SK-MEL-5 (cell line): ENCODE measurements at places on chromosomes 7 and 10.

GRCh38 chr10:71746344-71747037, 26.8 kb downstream of the VSIR start:
- no peak for DNase-seq

DNA sequence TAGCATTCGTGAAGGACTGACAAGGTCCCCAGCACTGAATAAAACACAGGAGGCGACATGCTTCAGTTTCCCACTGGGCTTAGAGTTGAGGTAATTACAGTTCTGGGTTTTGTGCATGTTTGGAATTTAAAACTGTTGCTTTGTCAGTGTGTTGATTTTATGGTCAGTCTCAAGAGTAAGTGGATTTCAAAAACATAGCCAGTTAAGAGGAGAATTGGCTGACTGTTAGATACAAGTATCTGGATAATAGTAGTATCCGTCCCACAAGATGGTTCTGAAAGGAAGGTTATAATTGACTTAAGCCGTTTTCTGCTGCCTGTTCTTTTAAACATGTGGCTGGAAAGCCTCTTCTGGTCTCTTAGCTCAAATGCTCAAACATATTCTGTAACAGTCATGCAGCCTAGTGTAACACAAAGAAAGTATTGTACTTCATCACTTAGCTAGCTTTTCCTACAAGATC, 170.9 kb downstream of the POLR1F start:
- DNase-seq = peak; percentile 81

- no peak for DNase-seq
Measured at GRCh38 chr7:123367031-123367430, 167.3 kb upstream of the SLC13A1 start.

- DNase-seq = no peak
Measured at GRCh38 chr7:71826141-71826540, 586.0 kb downstream of the CALN1 start.

DNA sequence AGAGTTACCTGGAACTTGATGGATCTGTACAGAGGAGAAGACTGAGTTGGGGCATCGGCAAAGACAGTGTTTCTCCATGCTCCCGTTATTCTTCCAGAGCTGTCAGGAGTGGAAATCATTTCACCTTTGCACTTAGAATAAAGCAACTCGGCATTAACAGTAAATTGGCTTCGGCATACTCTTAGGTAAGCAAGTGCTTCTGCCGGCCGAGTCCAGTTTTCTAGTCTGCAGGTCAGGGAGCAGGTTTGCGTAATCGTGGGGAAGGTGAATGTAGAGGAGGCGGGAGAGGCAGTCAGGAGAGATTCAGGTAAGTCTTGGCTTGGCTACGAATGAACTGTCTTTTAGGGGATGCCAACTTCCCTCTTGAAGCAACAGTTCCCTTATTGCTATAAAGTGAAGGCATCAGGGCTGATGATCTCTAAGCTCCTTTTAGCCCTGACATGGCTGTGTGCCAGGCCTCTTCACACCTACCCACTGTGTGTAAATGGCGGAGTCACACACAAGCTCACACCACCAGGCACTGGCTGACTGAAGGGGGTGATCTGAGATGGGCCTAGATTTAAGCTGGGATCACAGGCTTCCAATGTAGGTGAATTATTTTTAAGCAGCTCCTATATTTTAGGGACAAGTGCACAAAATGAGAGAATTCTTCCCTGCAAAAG, 127.1 kb downstream of the GATA3 start:
- DNase-seq = no peak

DNA sequence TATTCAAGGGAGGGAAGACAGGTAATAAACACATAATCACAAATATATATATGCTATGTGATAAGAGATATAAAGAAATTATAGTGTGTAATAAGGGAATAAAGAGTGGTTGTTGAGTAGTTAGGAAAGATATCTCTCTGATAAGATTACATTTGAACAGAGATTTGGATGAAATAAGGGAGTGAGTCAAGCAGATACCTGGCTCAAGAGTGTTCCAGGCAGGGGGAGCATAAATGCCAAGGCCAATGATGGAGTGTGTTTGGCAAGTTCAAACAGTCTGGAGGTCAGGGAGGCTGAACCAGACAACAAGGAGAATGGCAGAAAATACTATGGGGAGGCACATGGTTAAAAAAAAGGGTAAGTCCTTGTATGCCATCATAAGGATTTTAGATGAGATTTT, 4.8 kb upstream of the GNAI1 start:
- no peak for DNase-seq

DNA sequence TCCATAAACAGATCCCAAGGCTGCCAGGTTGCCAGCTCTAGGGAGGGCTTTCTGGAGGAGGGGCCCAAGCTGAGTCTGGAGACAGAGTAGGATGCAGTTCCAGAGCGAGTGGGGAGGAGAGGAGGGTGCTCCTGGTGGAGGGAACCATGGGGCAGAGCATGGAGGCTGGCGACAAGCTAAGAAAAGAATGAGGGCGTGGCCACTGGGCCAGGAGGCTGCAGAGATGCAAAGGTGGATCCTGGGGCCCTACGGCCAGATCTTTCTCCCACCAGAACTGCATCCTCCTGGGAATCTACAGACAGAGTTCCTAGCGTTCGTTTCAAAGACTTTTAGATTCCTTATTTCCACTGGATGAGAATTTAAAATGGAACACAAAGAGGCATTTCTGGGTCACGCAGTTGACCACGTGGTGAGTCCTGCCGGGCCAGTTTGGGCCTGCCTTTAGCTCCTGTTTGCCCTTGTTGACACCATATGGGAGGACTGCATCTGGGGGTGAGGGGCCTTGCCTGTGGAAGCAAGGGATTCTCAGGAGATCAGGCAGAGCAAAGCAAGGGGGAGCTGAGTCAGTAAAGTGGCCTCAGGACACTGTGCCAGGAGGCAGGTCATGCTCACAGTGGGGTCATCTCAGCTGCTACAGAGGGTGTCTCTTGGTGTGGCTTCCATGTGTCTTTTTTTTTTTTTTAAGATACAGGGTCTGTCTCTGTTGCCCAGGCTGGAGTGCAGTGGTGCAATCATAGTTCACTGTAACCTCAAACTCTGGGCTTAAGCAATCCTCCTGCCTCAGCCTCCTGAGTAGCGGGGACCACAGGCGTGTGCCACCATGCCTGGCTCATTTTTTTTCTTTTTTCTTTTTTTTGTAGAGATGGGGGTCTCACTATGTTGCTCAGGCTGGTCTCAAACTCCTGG, 137.8 kb downstream of the SH3PXD2A start:
- DNase-seq = no peak

DNA sequence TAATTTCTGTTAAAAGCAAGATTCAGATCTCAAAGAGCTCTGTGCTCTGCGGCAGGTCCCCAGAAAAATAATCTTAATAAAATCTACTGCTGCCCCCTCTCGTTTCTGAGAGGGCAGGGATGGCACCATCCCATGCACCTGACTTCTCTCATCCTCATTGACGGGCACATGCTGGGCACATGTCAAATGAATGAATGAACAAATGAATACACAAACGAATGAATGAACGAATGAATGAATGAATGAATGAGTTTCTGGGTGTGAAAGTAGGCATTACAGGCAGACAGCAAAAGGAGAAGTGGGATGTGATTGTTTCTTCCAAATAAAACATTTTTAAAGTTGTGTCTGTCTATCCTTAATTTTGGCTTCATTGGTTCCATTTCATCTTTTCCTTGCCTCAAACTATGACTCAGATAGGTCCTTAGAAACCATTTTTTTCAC, 398.1 kb upstream of the PRKCQ start:
- DNase-seq = no peak

DNA sequence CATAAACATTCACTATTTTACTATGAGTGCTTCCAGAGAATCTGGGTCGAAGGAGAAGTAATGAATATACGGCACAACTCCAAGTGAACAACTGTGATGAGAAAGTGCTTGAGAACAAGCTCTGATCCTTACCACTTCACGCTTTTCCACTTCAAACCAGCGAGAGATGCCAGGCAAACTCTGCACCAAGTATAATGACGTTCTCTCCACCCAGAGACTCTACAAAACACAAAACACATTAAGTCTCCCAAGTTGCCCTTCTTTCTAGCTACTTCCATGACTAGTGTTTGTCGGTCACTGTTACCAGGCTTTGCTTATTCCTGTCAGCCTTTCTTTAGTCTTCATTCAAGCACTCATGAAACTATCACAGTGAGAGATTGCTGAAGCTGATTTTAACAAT, 193.1 kb upstream of the IMMP2L start:
- DNase-seq = no peak

DNA sequence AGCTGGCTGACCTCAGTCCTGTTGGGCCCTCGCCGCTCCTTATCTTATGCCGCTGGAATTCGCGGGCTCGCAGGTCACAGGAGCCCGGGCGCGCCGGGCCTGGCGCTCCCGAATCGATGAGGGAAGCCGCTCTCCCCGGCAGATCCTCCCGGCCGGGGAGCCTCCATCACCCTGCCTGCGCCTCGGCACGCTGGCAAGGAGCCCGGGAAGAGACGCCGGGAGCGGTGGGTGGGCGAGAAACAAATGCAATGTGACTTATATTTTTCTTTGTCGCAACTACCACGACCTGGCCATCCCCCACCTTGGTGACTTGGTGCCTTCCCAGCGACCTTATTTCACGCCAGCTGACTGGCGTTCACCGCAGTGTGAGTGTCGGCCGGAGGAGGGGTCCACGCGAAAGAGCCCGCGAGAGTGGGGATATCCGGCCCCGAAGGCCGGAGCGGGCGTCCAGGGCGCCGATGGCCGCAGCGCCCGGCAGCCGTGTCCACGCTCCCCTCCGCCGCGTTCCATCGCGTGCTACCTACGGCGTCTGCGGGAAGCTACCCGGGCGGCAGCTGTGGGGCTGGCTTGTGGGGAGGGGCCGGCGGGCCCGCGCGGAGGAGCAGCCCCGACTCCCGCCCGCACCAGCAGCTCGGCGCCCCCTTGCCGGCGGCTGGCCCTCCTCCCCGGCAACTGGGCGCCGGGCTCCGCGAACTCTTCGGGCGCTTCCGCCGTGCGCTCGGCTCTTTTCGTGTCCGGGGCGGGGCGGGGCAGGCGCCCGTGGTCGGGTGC, 494 bp upstream of the BMPR1A start:
- peak; percentile 52 for DNase-seq

GRCh38 chr7:13386741-13387140, 602.7 kb downstream of the ETV1 start:
- no peak for DNase-seq

DNA sequence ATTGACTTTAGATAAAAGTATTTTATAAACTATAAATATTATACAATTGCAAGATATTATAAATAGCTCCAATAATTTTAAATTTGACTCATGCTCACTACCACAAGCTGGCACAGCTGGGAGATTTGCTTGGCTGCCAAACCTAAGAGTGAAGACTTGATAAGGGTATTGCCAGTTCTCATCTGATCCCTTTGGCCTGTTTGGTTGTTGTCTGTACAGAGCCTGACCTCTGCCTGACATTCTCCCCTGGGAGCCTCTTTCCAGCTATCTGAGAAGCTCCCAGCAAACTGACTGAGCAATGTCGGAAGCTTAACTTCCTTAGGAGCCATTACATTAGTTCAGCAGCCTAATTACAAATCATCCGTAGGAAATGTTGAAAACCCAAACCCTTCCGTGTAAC, 10.2 kb upstream of the LMOD2 start:
- DNase-seq = no peak

GRCh38 chr10:22365233-22365632, 19.9 kb downstream of the SPAG6 start:
- DNase-seq = no peak

DNA sequence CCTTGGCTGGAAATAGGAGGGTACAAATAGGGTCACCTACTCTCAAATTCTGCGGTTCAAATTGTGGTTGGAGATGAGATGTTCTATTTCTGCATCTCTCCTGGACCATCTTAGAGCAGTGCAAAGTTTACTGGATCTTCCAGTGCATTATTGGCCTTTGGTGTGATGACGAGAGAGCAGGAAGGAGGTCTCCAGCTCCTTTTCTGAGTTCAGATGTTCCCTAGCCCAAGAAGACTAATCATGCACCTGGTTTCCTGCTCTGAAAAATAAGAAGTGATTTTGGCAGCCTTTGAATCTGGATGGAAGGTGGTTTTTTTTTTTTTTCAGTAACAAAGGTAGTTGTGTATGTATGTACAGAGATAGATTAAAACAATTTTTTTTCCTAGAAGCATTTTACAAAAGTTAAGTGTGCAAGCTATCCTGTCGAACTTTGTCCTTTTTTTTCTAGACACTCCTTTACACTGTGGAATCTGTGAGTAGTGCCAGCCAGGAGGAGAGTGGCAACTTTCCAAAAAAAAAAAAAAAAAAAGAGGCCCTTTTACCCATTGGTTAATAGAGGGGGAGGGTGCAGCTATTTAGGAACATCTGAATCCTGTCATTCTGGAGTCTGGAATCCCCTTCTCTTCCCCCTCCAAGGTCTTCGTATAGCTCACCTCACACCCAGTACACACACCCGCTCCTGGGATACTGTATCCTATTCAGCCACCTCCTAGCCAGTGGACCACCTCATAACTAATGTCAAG, 26.3 kb downstream of the PAPSS2 start:
- no peak for DNase-seq
